ENCODE measurements at places on chromosomes 1 and 21. TPM values are rescaled to one million over a fixed set of nuclear protein-coding genes. Genes with fewer than 3 reads are reported as not detected.

GRCh38 chr1:201282931-201283829 lies at the start of gene PKP1:
PKP1 (plus strand) TSS chr1:201283506; CDS start chr1:201283703, 197 bp downstream.
- DNase-seq = no peak

DNA sequence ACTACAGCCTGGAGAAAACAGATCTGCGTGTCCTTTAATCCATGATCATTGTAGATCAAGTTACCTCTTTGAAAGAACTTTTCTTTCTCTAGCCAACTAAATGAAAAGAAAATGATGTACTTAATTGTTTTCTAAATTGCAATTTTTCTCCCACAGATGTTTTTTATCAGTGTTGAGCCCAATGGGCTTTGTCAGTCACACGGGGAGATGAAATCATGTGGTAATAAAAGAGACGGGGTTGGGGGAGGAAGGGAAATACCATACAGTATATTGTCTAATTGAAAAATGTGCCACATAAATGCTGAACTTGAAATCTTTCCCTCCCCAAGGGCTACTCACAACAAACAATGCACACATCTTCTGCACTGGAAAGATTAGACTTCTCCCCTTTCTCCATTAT lies 58.4 kb downstream of the NTMT2 start:
- DNase-seq = no peak

- no peak for DNase-seq
Measured at GRCh38 chr1:41500378-41500777, 15.9 kb upstream of the EDN2 start.

Gene C4BPA
- total RNA-seq = not detected

Gene CFHR3
- 0.36 TPM for total RNA-seq

DNA sequence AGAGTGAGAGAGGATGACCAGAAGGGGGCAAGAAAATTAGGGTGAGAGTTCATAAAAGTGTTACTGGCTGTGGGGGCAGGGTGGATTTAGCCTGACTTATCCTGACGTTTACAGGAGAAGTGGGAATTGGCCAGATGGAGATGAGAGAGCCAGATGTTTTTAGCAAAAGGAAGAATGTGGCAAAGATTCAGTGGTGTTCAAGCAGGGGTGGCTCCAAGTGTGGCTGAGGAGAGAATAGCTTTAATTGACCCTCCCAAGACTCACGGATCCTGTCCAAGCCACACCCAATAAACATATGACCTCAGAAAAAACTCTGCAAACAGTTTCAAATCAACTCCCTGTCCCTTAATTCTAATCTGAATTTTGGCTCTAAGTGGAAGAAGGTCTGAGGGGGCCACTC lies 35.2 kb upstream of the EDEM3 start:
- no peak for DNase-seq

- DNase-seq = no peak
Measured at GRCh38 chr1:87686136-87686495, 357.4 kb downstream of the LMO4 start.

Gene TMEM82
- total RNA-seq = not detected

DNA sequence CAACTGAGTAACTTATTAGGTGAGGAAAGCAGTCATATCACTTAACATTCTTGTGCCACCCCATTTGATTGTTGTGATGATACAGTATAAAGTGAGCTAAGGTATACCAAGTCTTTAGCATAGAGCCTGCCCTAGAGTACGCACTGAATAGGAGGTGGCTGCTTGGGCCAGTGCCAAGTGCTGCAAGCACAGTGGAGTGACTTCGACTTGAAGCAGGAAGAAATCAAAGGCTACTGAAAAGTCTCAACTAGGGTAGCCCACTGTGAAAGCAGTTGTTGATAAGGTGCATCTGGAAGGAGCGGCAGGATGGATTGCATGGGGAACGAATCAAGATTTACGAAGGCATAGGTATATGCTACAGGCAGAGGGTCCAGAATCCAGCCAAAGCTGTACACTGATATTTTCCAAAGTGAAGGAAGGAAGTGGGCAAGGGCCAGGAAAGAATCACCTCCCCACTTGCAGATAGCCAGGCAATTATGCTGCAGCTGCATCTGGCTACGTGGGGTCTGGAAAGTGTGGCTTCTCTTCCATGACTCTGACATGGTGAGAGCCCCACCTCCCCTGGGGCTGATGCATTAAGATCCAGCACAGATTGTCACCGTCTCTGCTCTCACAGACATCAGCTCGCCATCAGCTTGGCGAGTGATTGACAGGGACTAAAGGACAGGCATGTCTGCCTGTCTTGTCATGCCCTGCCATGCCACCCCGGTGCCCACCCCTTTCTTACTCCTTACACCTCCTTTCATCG lies 287.0 kb upstream of the PLXNA2 start:
- peak; percentile 65 for DNase-seq

DNA sequence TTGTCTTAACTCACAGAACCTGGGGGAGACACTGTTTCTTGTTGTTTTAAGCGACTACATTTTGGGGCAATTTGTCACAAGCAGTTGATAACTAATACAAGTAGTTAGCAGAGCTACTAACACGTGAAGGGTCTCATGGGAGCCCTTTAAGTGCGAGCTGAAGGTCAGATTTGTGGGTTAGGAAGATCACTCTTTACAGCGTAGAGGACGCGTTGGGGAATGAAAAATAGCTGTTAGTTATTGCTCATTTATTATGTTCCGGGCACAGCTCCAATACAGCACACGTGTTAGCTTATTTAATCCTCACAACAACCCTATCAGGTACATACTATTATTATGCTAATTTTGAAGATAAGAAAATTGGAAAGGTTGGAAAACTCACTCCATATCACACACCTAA lies 95.9 kb downstream of the ACTL8 start:
- DNase-seq = no peak

DNA sequence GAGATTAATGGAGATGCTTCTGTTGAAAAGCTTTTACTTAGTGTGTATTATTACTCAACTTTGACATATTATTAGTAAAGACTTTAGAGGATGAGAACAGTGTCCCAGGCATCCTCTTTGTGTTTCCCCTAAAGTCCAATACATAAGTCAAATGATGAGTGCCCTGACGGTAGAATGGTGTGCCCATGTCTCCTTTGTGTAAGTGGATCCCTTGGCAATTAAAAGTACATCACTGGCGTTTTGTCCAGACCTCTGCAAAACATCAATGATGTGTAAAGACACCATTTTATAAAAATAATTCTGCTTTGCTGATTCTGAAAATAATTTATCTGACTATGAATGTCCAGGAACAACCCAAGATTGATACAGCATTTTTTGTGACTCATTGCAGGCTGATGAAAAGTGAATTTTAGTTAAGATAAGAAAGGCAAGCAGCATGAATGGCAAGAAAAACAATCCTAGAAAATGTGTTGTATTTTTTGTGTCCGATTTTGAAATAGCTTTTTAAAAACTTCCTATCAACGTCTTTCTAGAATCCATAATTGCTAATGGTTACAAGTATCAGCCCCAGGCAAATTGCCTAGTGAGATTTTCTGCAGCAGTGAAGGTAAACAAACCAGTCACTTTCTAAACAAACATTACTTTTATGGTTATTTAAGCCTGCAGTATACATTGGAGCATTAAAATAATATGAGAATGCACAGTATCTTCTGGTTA lies 251.5 kb downstream of the PTPRC start:
- DNase-seq = no peak

Gene ANXA9
- not detected for total RNA-seq

DNA sequence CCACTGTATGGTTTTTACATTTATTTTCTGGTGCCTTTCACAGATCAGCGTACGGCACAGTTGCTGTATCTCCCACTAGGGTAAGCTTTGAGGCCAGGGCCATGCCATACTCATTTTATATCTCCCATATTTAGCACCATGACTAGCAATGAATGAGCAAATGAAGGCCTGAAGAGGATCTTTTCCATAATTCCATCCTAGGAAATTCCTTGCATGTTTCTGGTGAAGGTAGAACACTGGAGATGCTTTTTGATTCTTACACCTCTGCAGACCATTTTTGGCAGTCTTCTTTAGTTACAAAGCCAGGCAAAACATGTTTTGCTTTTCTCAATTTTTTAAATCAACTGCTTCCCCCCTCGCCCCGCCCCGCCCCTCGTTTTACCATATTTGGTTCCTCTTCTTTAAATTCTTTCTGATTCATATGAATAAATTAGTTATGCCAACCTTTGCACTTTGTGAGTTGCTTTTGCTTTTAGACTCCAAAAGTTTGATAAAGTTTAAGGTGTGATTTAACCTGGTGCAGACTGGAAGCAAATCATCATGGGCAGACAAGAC lies 78.9 kb upstream of the AK4 start:
- DNase-seq = no peak

- DNase-seq = no peak
Measured at GRCh38 chr1:89739013-89739843, 81.6 kb upstream of the LRRC8D start.

Gene ARHGEF10L
- 54.0 TPM for total RNA-seq

- DNase-seq = peak; percentile 40
Measured at GRCh38 chr1:176206006-176206960, 803 bp downstream of the COP1 start.

DNA sequence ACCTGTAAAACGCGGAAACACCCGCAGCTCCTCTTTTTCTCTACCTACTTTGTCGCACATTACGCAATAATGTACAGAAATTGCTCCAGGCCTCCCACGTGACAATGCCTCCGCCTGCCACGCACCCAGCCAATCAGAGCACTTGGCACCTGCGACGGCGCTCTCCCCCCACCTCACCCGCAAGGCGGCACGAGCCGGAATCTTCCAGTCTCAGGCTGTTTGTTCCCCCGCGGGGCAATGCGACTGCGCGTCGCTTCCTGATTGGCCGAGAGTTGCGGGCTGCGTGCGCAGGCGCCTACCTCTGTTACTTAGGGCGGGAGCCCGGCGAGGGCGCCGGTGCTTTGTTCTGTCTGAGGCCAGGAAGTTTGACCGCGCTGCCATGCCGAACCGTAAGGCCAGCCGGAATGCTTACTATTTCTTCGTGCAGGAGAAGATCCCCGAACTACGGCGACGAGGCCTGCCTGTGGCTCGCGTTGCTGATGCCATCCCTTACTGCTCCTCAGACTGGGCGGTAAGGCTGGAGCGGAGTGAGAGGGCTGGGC lies at the start of gene MAEL:
TSS of gene MAEL (plus strand) at position 307 of the 542 bp plus-strand sequence. CDS start at position 380, 73 bp downstream.
- DNase-seq = no peak

Gene APOBEC4
- not detected for total RNA-seq

Gene CACYBP
- total RNA-seq = 78.5 TPM

DNA sequence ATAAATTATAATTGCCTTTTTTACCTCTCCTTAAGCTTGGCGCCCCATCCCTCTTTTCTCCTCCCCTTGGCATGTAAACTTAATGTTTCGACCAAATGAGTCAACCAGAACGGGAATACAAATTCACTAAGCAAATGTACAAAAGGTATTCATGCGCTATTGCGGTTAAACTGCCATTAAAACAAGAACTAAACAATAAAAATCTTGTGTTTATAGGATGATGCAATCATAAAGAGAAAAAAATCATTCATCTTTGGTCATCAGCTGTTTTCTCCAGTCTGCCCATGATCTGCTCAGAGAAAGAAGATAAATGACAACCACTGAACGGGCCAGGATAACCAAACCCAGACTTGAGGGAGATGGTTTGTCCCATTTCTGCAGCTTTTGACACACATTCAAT lies 534.2 kb upstream of the PLXNA2 start:
- DNase-seq = no peak

Gene B3GALT2
- total RNA-seq = 36.4 TPM

Gene ATP6V1G3
- total RNA-seq = not detected

Gene FALEC
- not detected for total RNA-seq
